Activated CD8-positive, alpha-beta T cell treated with anti-CD3 and anti-CD28 coated beads, Interleukin-2, amount 10 ng/mL, durations not matched to agents 7 days and 5 days (primary cell): ENCODE measurements at places on chromosomes 16 and 17. TPM values are rescaled to one million over a fixed set of nuclear protein-coding genes. Genes with fewer than 3 reads are reported as not detected.

Gene GUCY2D
- total RNA-seq: not detected

Gene TBC1D3
- not detected for total RNA-seq

Gene DUS2
- 25.2 TPM for total RNA-seq

Gene PHOSPHO1
- not detected for total RNA-seq

Gene CLEC18C
- 0.42 TPM for total RNA-seq

Gene SEPHS2
- 64.6 TPM for total RNA-seq

Gene NECAB2
- not detected for total RNA-seq

Gene CDRT15
- not detected for total RNA-seq

Gene CFAP119
- 4.8 TPM for total RNA-seq

Gene MARF1
- total RNA-seq: 64.5 TPM

Gene PRKCB
- total RNA-seq: 101 TPM
